ENCODE measurements at places on chromosomes 1 and 21.

DNA sequence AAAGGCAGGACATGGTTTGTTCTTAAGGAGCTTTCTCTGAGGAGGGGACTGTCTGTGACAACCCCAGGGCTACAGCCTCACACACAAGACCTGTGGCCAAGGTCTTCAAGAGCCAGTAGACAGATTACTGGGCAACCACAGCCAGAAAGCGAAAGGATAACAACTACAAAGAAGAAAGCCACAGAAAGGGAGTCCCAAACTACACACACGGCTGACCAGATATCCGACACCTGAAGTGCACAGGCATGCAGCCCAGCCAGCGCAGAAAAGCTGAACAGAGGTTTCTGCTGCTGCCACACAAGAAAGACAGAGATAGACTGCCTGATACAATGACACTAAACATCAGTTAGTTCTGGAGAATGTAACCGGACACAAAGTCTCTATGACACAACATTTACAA lies 21.4 kb upstream of the NADK start:
- no peak for DNase-seq

- no peak for DNase-seq
Observed at GRCh38 chr21:25855576-25855975, 120.8 kb downstream of the GABPA start.

- peak; percentile 35 for DNase-seq
Observed at GRCh38 chr1:201085902-201086735, 26.1 kb downstream of the CACNA1S start.

DNA sequence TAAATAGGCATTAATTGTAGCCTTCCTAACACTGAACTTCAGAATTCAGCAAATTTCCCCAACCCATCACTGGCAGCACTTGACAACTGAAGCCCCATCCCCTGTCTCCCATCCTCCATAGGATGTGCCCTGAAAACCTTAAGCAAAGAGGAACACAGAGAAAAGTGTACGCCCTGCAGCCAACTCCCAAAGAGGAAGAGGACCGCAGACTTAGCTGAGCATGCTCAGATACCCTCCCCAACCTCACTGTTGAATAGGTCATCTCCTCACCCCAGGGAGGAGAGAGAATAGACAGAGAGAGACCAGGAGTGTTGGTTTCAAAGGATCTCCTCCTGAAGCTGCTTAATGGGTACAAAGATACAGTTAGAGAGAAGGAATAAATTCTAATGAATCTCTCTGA lies 50.5 kb downstream of the CD2 start:
- no peak for DNase-seq

DNA sequence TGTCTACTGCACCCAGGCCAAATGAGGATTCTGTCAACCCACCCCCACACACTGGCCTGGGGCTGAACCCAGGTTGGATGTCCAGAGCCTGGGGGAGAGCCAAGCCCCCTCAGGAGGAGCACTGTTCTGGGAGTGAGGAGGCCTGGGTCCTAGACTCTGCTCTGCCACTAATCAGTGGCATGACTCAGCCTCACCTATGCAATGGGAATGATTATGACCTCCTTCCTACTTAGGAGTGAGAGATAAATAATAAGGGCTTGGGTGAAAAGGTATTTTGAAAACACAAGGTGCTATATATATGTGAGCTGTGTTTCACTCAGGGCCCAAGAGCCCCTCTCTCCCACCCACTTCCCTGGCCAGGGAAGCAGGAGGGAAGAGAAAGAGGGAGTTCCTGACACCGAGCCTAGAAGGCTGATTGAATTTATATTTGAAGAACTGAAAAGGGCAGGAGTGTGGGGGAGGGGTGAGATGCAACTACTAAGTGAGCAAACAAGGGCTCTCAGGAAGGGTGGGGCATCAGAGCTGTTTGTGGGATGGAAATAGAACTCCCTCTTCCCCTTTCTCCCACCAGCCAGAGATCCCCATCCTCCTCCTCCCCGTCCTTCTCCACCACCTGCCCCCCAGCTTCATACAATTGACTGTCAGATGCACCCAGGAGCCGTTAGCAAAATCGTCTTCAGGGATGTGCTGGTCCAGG lies 8.2 kb downstream of the IGSF9 start:
- DNase-seq = no peak

DNA sequence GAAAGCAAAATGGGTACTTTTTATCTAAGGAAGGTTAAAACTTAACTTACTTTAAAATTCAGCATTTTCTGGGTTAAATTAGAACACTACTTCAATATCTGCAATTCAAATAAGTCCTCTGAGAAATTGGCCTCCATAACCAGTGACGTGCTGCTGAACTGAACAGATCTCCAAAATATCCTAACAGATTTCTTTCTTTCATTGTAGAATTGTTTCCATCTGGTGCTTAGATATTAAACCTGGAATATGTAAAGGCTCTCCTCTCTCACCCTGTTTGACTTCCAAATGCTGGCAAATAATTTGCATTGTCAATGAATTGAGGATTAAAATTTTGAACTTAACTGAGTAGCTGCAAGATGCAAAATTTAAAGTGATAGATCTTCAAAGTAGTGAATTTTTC lies 316.9 kb upstream of the CXADR start:
- DNase-seq = no peak

DNA sequence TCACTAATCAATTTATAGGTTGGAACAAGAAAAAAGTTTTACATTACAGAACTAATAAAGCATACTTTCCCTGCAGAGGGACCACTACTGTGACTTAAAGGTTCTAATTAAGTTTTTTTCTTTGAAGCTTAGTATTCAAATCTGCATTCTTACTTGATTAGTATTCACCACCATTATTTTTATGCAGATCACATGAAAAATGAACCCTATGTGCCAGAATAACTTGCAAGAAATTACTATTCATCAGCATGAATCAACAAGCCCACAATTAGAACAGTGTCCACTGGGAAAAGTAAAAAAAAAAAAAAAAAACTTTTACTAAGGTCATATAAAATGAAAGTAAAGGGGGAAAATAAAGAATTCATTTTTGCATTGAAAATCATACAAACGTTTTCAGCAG lies 90.8 kb downstream of the SMYD3 start:
- no peak for DNase-seq

GRCh38 chr1:35854989-35855700 lies 27.9 kb upstream of the AGO1 start:
- no peak for DNase-seq

DNA sequence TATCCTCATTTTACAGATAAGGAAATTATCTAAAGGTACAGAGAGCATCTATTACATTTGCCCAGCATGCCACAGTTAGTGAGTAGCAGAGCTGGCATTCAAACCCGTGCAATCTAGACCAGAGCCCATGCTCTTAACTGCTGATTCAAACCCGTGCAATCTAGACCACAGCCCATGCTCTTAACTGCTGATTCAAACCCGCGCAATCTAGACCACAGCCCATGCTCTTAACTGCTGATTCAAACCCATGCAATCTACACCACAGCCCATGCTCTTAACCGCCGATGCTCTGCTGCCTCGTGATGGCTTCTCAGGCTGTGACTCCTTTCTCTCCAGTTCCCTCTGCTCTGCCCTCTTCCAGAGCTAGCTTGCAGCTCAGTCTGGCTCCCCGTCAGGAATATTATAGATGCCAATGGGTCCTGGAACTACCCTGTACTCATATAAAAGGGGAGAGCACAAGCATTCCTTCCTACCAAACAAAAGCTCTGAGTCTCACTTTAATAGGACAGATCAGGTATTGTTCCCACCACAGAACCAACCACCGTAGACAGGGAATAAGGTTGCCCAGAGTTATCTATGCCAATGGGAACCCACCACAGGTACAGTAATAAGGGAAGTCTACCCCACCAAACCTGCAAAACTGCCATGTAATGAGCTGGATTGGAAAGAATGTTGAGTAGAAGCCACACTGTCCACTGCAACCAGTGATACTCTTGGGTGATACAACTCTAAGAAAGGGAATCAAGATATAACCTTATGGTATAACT lies 78.4 kb downstream of the SMYD3 start:
- peak; percentile 99 for DNase-seq

GRCh38 chr1:117698398-117699160 lies 92.7 kb downstream of the TENT5C start:
- DNase-seq = no peak

- DNase-seq = no peak
Observed at GRCh38 chr1:80384959-80385358, 1378.4 kb upstream of the ADGRL4 start.

DNA sequence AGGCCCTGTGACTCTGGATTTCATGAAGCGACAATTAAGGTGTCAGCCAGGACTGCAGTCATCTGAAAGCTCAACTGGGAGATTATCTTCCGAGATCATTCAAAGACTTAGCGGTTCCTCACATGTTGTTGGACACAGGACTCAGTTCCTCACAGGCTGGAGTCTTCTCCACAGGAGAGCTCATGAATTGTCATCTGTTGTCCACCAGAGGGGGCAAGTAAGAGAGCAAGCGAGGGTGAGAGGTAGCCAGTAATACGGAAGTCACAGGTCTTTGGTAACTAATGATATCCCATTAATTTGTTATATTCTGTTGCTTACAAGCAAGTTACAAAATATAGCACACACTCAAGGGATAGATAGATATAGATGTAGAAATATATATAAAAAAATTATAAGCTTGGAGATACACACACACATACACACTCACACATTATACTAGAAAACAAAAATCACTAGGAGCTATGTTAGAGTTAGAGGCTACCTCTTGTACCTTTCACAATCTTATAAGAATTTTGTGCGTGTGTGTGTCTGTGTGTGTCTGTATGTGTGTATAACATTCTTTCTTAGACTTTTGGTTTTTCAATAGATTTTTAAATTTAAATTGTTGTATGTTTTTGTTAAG lies 1695.3 kb downstream of the BRINP3 start:
- peak; percentile 74 for DNase-seq

DNA sequence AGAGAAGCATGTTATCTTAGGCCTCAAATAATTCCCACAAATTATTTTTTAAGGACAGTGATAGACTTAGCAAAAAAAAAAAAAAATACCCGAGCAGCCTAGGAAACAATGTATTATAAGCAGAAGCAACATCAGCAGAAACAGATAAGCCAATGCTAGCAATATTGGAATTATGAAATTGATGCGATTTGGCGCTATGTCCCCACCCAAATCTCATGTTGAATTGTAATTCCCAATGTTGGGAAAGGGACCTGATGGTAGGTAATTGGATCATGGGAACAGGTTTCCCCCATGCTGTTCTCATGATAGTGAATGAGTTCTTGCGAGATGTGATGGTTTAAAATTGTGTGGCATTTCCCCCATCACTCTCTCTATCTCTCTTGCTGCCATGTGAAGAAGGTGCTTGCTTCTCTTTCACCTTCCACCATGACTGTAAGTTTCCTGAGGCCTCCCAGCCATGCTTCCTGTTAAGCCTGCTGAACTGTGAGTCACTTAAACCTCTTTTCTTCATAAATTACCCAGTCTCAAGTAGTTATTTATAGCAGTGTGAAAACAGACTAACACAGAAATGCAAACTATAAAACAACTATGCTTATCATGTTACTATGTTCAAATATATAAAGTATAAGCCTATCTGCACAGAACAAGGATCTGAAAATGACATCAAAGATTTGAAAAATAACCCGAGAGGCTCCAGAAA lies 75.6 kb upstream of the HIVEP3 start:
- DNase-seq = no peak

GRCh38 chr1:91600431-91601337 lies 100.0 kb downstream of the CDC7 start:
- DNase-seq = no peak

- peak; percentile 27 for DNase-seq
Observed at GRCh38 chr1:244801246-244801645, 34.2 kb upstream of the COX20 start.

DNA sequence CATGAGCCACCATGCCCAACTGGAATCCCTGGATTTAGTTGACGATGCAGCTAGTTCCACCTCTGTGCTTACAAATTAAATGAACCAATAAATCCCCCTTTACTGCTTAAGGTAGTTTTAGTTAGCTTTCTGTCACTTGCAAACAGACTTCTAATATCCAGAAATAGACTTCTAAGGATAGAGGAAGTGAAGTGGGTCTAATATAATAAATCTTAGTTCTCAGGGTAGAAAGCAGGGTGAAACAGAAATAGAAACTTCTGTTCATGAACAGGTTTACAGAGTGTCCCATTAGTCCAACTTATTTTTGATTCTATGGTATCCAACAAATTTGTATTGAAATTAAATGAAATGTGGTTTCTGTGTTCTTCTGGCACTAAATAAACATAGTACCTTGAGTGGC lies 20.1 kb downstream of the BCAS2 start:
- no peak for DNase-seq

DNA sequence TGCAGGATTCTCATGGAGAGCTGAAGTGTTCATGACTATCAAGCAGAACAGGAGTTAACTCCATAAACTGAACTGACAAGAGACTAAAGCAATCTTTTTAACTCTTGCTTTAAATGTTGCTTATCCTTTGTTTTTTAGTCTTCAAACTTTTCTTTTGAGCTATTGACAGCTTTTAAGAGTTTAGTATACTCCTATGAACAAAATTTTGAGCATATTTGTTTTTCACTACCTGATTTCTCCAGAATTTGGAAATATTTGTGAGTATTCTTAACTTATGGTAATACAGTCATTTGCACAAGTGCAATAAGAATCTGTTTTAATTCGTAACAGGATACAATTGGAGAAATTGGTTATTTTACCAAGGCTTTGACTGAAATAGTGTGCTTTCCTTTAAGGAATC lies 7.2 kb downstream of the DNAI4 start:
- no peak for DNase-seq

- no peak for DNase-seq
Observed at GRCh38 chr1:211621447-211622198, 42.7 kb upstream of the SLC30A1 start.

GRCh38 chr1:6385488-6386191 lies 7.9 kb downstream of the ACOT7 start:
- DNase-seq = peak; percentile 76

DNA sequence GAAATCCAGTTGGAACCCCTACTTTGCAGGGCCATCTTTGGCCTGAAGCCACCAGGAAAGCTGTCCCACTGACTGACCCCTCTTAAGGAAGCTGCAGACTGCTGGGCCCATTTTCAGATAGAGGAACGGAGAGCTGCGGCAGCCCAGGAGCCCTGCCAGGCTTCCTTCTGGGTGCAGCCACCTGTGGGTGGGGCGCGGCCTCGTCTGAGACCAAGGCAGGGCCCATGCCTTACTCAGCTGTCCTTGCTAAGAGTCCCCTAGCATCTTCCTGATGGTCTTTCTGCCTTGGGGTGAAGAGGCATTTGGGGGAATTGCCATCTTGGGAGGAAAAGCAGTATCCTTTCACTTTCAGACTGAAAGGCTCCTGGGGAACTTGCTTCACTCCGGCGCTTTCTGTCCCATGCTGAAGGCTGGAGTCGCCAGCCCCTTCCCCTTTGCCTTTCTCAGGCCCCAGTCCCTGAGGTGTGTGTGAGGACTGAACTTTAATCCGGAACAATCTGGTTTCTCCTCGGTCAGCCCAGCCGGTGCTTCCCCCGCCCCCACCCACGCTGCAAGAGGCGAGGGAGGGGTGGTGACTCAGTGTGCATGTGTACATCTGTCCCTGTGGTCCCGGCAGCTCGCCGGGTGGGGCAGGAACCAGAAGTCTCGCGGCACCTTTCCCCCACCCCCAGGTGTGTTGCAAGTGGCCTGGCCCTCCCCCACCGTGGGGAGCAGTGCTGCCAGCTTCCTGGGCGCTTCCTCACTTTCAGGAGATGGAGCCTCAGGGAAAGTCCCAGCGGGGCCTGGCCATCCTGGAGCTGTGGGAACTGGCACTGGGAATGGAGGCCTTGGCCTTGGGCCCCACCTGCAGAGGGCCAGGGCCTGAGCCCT lies 5.1 kb downstream of the ZC3H12A start:
- DNase-seq = peak; percentile 88

GRCh38 chr21:43972850-43973633 lies 39.1 kb upstream of the TRAPPC10 start:
- no peak for DNase-seq
